ENCODE measurements at places on chromosomes 1 and 21. TPM values are rescaled to one million over a fixed set of nuclear protein-coding genes. Genes with fewer than 3 reads are reported as not detected.

PERM1 gene
- 0.10 TPM for total RNA-seq

EIF2D gene
- 58.6 TPM for total RNA-seq

C1orf116 gene
- total RNA-seq: 45.7 TPM

SESN2 gene
- total RNA-seq: 20.4 TPM

MCM3AP gene
- total RNA-seq: 97.6 TPM

LY9 gene
- total RNA-seq: 3.2 TPM

RAB42 gene
- 1.9 TPM for total RNA-seq

CELA3B gene
- total RNA-seq: not detected

GJA8 gene
- not detected for total RNA-seq

HTR1D gene
- total RNA-seq: 0.91 TPM

ZNF691 gene
- total RNA-seq: 8.6 TPM

JAM2 gene
- 17.4 TPM for total RNA-seq

GPA33 gene
- 0.16 TPM for total RNA-seq

MYOC gene
- total RNA-seq: 0.75 TPM

FOXD2 gene
- total RNA-seq: 0.34 TPM

CELA3A gene
- not detected for total RNA-seq

PRKAA2 gene
- total RNA-seq: 7.1 TPM

SH3BGR gene
- total RNA-seq: 11.8 TPM

CFHR5 gene
- not detected for total RNA-seq

PIGR gene
- 670 TPM for total RNA-seq

S100A3 gene
- total RNA-seq: 6.5 TPM

MR1 gene
- total RNA-seq: 54.4 TPM

ANGPTL1 gene
- 26.3 TPM for total RNA-seq

SYCP1 gene
- total RNA-seq: not detected

NES gene
- total RNA-seq: 42.4 TPM

LZIC gene
- 27.5 TPM for total RNA-seq

CRP gene
- total RNA-seq: 1.1 TPM

CFHR1 gene
- 2.3 TPM for total RNA-seq

C4BPA gene
- 0.21 TPM for total RNA-seq

ARHGEF10L gene
- 166 TPM for total RNA-seq

SLC22A15 gene
- total RNA-seq: 10.3 TPM

GPR37L1 gene
- 0.10 TPM for total RNA-seq

FAAP20 gene
- total RNA-seq: 52.3 TPM

C1orf141 gene
- not detected for total RNA-seq

EPHA2 gene
- total RNA-seq: 58.9 TPM

ELAPOR1 gene
- total RNA-seq: 0.75 TPM

ZNF683 gene
- total RNA-seq: 1.2 TPM

PDPN gene
- 29.5 TPM for total RNA-seq

HES3 gene
- not detected for total RNA-seq

PIGM gene
- 11.1 TPM for total RNA-seq

FCRL2 gene
- 0.42 TPM for total RNA-seq

STIL gene
- 4.0 TPM for total RNA-seq

GSTM3 gene
- total RNA-seq: 55.6 TPM

RNU1-3 gene
- 1,626 TPM for total RNA-seq

DISP1 gene
- total RNA-seq: 7.1 TPM

MMP23B gene
- total RNA-seq: 16.6 TPM

FNBP1L gene
- 53.2 TPM for total RNA-seq

PLXNA2 gene
- 51.7 TPM for total RNA-seq

PLPPR5 gene
- 0.08 TPM for total RNA-seq

PLA2G4A gene
- total RNA-seq: 45.3 TPM

HSPB7 gene
- 36.2 TPM for total RNA-seq

LCE2C gene
- not detected for total RNA-seq
